ENCODE measurements at places on chromosomes 7 and 10.

- DNase-seq: no peak
These were observed 396.5 kb downstream of the TCERG1L start for GRCh38 chr10:130915065-130915464.

GRCh38 chr10:75033399-75034130 lies 77.9 kb upstream of the SAMD8 start:
- DNase-seq: no peak

DNA sequence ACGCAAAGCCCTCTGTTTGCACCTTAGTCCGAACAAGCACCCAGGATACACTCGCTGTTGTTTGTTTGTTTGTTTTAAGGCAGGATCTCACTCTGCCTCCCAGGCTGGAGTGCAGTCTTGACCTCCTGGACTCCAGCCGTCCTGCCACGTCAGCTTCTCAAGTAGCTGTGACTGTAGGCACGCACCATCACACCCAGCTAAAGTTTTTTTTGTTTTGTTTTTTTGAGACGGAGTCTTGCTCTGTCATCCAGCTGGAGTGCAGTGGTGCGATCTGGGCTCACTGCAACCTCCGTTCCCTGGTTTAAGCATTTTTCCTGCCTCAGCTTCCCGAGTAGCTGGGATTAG lies 76.8 kb downstream of the CTBP2 start:
- no peak for DNase-seq

GRCh38 chr10:123485341-123485960 lies 180.7 kb upstream of the GPR26 start:
- DNase-seq: no peak

- DNase-seq: no peak
These were observed 13.6 kb downstream of the TSPAN15 start for GRCh38 chr10:69464801-69465401.
